Fibroblast of lung (primary cell): ENCODE measurements at places on chromosomes 3 and 15. TPM values are rescaled to one million over a fixed set of nuclear protein-coding genes. Genes with fewer than 3 reads are reported as not detected.
A peak's percentile ranks its signal among the peaks of the same experiment; 100 is the strongest.

GRCh38 chr3:29758434-29759322, 477.8 kb downstream of the RBMS3 start:
- peak; percentile 90 for DNase-seq

GRCh38 chr3:124829178-124829818, 57.9 kb downstream of the ITGB5 start:
- DNase-seq: no peak

- peak; percentile 24 for DNase-seq
Observed at GRCh38 chr15:82750831-82751180, 41.1 kb upstream of the AP3B2 start.

DNA sequence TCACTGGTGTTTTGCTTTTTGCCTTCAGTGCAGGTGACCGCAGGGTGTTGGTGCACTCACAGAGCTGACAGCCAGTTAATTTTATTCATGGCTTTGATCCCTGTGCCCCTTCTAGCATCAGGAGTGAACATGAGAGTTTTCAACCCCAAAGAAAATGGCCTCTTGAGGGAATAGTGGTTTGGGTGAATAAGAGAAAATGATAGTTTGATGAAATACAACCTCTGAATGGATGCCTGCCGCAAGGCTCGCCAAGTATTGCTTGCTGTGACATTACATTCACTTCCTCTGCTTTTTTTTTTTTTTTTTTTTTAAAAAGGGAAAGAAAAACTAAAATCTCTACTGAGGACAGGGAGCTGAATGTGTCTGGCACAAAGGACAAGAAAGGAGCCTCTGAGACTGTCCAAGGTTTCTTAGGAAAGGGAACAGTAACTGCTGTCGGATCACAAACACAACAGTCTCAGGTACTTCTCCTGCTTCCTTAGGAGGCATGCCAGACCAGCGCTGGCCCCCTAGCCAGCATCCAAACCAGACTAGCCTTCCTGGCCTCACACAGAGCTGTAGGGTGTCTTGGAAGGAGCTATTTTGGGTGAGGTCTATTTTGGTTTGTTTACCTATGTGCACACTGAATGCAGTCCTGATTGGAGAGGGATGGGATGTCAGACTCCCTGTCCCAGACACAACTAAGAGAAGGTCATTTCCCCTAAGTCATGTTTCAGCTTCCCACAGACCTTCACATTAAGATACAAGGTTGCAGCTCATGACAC, 29.0 kb downstream of the CCDC80 start:
- DNase-seq: no peak

GRCh38 chr3:17398959-17399551, 343.4 kb downstream of the TBC1D5 start:
- DNase-seq: no peak

DNA sequence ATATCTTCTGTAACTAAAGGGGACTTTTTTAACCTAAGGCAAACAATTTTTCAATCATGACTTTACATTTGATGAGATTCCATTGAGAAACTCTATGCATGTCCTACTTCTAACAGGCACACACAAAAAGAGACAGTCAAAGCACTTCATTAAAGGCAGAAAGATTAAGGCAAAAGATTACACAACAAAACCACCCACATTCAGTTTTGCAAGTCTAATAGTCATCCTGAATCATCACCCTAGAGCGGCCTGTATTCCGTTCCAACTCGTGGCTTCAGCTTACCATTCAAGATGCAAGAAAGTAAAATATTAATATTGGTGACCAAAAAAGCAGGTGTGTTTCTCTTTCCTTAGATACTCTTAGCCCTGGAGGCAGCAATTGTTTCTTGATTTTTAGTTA, 205.9 kb downstream of the P3H2 start:
- DNase-seq: peak; percentile 95

The NKTR gene
- total RNA-seq: 30.3 and 44.6 TPM in 2 replicates

The CCR1 gene
- 1.3 and 6.6 TPM in 2 replicates for total RNA-seq

The C3orf20 gene
- total RNA-seq: not detected in 2 replicates

The COL6A5 gene
- under 0.01 and 0.66 TPM in 2 replicates for total RNA-seq
